Esophagus squamous epithelium (tissue), 5 donors: ENCODE measurements at places on chromosomes 4 and X.

DNA sequence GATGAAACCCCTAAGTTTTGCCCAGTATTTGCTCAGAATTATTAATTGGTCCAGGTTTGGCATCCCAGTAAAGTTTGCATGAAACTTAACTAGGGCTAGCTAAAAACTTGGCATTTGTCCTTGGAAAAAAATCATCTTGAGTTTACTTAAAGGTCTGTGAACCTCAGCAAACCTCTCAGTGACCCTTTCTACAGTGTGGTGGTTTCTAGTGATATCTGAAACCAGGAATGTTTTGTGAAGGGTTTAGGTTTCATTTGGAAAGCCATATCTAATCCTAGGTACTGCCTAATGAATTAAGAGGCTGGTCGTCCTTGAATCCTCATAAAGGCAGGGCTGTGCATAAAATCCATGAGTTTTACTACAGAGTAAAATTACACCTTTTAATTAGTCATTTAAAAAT lies 218.5 kb upstream of the ANKRD50 start:
- DNase-seq, result no peak

DNA sequence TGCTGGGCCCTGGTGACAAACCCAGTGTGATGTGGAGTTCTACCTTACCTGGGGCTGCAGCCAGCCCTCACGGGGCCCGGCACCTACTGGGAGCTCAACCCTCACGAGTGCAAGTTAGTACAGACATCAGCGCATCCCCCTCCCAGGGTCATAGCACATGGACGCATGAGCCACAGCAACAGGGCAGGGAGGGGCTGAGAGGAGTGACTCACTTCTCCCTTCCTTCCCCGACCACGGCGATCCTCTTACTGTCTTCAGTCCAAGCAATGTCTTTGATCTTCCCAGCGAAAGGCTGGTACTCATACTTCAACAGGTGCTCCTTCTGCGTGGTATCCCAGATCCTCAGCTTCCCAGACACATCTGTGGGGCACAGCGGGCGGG lies 17.8 kb downstream of the WDR1 start:
- no peak for DNase-seq

DNA sequence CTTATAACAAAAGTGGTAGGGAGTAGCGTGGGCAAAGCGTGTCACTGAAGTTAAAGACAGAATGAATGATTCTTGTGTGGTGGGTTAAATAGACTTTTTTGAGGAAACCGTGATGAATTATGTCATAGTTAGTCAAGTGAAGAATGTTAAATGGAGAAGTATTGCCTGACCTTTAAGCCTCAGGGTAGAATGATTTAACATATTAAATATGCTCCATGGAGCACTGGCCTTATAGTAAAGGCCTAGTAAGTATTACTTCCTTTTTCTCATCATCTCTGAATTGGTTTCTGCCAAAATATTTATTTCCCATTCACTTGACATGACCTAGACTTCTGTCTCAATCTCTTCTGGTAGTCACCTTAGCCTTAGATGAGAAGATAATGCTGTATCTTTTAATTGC lies 23.7 kb downstream of the MAGEB1 start:
- DNase-seq, result no peak

DNA sequence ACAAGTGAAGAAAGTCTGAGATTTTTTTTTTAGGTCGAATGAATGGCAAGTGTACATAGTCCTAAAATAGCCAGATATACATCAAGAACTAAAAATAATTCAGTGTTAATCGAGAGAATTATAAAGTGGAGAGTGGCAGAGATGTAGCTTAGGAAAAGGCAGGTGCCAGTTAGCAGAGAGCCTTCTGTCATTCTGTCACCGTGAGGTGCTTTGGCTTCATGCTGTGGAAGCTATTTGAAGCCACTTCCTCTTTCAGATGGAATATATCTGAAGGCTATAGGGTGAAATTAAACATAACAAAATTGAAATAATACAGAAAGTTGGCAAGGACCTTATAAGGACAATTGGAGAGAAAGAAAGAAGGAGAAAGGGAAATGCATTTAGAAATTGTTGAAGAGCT lies 756.3 kb downstream of the CCSER1 start:
- DNase-seq, result no peak

DNA sequence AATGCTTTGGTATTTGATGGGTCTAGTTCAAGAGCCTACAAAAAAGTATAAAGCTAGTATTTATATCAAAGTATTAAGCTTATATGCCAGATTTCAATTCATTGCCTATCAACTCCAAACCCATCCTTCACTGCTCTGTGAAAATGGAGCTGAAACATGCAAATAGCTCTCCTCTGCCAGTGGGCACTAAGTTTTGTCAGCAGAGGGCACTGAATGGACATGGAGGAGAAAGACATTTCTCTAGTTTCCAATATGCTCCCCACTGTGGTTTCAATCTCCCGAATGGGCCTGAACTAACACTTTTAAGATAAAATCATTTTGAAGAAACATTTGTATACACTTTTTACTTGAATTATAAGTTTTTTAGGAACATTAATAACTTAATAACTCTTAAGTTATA lies 12.4 kb downstream of the PPID start:
- DNase-seq, result no peak
